Nephron progenitor cell (in vitro differentiated cells): ENCODE measurements at places on chromosomes 11 and 22.

DNA sequence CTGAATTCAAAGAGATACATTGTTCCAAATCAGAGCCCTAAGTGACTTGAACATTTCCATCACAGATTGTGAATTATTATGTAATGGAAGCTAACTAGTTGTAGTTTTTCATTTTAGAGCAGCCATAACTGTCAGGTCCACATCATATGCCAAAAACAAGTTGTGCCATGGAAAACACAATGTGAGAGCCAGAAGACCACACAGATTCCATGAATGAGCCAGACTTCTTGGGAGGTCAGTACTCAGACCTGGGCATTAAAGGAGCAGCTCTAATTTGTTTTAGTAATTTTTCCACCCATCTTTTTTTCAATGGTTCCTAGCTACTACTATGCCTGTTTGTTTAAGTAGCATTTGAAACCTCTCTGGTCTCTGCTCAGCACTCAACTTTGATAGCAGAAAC lies 279.4 kb downstream of the FAT3 start:
- no peak for DNase-seq

DNA sequence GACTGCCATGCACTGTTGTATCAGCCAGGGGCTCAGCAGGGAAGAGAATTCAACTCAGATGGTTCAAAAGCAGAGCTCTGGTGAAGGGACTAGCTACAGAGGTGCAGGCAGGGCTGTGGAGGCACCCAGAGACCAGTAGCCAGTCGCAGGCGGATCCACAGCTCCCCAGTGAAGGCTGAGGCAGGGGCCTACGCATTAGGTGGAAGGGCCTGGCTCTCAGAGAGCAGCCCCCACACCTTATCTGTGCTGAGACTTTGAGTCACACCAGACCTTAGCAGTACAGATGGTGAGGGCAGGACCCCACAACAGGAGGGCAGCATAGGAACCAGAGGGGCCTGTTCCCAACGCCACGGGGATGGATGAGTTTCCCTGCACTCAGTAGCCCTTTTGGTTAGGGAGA lies 189.6 kb downstream of the DSCAML1 start:
- no peak for DNase-seq

DNA sequence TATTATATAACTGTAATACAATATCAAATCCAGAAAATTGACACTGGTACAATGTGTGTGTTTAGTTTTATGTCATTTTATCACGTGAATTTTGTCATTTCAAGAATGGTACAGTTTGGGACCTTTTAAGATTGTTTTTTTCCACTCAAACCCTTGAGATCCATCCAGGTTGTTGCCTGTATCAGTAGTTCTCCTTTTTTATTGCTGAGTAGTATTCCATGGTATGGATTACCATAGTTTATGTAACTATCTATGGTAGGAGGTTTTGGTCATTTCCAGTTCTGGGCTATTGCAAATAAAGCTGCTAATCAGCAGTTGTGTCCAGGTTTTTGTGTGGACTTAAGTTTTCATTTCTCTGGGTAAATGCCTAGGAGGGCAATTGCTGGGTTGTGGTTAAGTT lies 25.1 kb downstream of the EED start:
- no peak for DNase-seq

DNA sequence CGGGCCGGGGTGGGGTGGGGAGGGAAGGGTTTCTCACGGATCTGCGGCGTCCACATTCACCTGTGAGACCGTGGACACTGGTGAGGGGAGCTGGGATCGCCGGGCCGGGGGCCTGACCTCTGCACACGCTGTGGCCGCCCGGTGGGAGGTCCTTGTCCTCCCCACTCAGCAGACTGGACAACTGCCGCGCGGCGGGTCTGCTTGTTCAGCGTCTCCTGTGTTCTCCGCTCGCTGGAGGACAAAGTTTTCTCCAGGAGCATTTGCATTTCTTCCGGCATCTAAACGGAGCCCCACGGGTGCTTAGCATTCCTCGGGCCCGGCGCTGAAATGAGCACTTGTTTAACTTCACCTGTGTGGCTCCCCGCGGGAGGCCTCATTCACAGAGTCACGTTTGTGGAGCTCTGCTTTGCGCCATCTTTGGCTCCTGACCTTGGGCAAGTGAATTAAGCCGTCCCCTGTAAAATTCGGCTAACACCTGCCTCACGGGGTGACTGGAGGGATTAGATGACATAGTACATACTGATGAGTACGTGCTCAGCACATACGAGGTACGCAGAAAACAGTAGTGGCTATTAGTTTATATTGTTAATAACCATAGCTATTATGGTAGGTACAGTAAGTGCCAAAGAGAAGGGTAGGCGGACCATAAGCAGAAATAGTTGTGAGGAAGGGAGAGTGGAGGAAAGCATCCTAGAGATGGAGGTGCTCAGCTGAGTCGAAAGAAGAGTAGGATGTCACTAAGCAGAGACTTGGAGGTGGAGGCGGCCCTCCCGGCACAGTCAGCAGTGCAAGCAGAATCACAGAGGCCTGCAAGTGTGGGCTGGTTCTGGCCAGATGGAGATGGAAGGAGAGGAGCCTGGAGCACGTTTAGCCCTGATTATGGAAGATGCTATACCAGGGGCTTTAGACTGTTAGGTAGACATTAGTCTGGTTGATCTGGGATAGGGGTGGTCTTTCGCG lies 885 bp downstream of the TRMU start:
- peak; percentile 53 for DNase-seq

- DNase-seq: no peak
Measured at GRCh38 chr11:117618302-117618981, 178.6 kb downstream of the DSCAML1 start.

GRCh38 chr11:16049611-16050010 lies 306.7 kb downstream of the SOX6 start:
- no peak for DNase-seq

GRCh38 chr11:114762408-114762807 lies 84.1 kb downstream of the NXPE2 start:
- peak; percentile 68 for DNase-seq

- DNase-seq: peak; percentile 44
Measured at GRCh38 chr22:27613099-27614005, 188.2 kb downstream of the MN1 start.

GRCh38 chr11:1771273-1771672 lies 7.5 kb upstream of the CTSD start:
- DNase-seq: no peak

DNA sequence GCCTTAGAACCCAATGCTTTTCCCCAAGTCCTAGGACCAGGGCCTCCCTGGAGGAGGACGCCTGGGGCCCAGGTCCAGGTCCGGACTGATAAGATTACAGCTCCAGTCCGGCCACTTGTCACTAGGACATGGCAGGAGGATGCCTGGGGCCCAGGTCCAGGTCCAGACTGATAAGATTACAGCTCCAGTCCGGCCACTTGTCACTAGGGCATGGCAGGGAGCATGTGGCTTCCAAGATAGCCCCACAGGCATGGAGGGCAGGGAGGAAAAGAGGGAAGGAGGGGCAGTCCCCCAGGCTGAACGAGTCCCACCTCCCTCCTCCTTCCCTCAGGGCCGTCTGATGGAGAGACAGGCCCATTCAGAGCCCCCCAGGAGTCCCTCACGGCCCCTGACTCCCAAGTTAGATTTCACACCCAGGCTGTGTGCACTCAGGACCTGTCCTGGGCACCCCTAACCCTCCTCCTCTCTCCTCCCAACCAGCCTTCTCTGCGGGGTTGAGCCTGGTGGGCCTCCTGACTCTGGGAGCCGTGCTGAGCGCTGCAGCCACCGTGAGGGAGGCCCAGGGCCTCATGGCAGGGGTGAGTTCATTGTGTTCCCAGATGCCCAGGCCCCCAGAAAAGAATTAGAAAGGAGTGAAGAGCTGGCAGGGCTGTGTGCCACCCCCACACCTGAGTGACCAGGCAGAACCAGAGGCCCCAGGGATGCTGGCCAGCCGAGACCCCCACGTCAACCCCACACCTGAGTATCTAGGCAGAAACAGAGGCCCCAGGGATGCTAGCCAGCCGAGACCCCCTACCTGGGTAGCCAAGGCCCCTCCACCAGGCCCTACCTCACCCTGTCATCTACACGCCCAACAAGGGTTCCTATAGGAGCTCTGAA lies 2.1 kb downstream of the TSPAN32 start:
- no peak for DNase-seq

DNA sequence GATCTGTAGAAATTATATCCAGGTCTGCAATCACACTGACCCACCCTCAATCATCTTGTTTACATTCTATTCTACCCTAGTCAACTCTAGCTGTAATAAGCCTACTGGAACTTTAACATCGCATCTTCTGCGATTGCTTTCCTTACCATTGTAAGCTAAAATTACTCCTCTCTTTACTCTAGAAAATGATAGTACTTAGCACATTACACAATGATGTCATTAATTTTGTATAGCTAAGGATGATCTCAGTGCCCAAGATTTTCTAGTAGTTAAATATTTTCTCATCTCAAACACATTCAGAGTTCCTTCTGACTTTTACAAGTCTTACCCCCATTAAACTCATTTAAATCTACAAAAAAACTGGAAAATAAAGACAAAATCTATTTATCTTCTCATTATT lies 39.6 kb upstream of the CTSC start:
- no peak for DNase-seq

GRCh38 chr22:46401370-46401769 lies 65.9 kb downstream of the TRMU start:
- no peak for DNase-seq

DNA sequence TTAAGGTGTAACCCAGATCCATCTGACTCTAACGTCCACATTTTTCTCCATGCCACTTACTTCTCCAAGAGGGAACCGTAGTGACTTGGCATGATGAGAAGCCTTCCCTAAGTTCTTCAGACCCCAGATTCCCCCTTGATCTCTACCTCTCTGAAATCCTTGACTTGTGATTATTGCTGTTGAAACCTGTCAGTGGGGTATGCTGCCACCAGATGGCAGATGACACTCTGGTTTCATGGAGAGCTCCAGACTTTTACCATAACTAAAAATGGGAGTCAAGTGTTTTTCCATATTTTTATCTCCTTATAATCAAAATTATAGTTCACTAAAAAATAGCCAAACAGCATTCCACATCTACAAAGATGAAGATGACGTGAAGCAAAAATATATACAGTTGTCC lies 504.2 kb downstream of the SOX6 start:
- DNase-seq: peak; percentile 16

GRCh38 chr11:79330651-79331050 lies 110.2 kb downstream of the TENM4 start:
- DNase-seq: peak; percentile 29

DNA sequence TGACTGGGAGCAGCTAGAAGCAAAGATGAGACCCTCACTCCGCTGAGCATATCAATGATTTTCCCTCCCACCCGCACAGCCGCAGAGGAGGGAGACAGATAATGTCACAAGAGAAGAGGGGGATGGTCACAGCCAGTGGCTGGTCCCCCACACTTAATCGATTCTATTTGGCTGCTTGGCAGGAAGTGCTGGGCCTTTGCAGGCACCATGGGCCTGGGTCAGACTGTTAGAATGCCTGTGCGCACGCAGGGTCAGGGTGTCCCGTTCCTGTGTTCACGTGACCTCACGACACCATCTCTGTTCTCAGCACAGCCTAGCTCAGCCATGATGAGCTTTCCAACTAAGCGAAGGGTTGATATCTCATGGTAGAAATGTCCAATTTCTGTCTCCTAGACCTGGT lies 107.0 kb downstream of the MYO18B start:
- DNase-seq: no peak

GRCh38 chr11:128876133-128876650 lies 9.1 kb upstream of the KCNJ1 start:
- DNase-seq: no peak

DNA sequence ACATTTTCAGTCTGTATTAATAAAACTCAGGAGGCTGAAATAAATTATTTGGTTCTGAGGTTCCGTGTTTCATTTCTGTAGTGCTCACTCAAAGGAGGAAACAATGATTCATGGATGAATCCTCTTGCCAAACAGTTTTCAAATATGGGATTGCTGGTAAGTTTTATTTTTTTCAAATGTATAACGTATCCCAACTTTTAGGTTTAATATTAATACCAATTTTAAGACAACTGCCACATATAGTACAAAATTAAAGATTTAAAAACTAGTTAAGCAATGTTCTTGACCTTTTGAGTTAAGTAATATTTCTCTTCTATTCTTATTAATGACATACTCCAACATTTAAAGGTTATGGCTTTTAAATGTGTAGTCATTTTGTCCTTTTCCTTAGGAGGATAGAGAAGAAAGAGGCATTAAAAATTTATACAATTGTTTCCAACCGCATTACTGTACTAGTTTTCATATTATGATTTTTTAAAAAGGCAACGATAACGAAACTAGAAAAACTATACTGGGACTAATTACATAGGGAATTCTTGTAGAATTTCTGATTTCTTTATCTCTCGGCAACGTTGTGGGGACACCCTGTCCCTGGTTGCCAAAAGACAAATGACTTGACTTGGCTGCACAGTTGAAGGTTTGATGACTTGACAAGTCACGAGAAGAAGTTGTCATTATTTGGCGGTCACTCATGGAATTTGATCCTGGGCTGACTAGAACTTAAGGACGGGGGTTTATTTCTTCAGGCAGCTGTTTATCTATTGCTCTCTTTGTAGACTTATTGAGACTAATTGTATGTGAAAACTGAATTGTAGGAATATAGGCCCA lies 69.1 kb upstream of the ADSL start:
- DNase-seq: no peak

- DNase-seq: no peak
Measured at GRCh38 chr22:49021131-49021925, 806.3 kb downstream of the BRD1 start.

GRCh38 chr11:7499081-7499480 lies 13.8 kb downstream of the OLFML1 start:
- DNase-seq: no peak

DNA sequence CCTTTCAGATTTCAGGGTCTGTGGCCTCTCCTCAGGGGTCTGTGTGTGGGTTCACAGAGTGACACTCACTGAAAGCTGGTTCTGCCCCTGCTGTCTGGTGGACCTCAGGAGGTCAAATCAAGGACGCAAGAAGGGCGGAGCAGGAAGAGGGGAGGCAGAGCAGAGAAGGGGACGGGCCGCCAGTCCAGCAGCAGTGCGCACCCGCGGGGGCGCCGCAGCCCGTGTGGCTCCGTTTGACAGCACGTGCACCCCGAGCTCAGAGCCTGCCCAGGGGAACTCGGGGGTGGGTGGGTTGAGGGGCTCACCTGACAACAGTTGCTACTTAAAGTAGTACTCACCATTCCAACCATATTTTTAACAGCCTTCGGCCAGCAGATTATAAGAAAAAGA lies 71.4 kb upstream of the PITPNB start:
- no peak for DNase-seq

DNA sequence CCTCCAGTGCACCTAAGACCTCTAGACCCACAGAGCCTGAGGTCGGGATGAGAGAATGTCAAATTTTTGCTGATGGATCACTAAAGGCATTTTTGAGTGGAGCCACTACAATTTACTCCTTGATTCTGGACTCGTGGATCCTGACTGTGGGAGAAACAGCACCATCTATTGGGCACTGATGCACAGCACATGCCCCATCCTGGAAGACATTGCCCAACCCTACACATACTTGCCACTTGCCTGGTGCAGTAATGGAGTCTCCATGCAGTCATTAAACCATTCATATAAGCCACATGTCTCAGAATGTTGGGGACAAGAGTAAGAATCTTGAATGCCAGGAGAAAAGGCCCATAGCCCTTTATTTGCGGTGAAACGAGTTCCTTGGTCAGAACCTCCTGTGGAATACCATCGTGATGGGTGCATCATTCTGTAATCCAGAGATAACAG lies 103.9 kb downstream of the GGTLC2 start:
- peak; percentile 40 for DNase-seq
